ENCODE measurements at places on chromosomes 3 and 15.

DNA sequence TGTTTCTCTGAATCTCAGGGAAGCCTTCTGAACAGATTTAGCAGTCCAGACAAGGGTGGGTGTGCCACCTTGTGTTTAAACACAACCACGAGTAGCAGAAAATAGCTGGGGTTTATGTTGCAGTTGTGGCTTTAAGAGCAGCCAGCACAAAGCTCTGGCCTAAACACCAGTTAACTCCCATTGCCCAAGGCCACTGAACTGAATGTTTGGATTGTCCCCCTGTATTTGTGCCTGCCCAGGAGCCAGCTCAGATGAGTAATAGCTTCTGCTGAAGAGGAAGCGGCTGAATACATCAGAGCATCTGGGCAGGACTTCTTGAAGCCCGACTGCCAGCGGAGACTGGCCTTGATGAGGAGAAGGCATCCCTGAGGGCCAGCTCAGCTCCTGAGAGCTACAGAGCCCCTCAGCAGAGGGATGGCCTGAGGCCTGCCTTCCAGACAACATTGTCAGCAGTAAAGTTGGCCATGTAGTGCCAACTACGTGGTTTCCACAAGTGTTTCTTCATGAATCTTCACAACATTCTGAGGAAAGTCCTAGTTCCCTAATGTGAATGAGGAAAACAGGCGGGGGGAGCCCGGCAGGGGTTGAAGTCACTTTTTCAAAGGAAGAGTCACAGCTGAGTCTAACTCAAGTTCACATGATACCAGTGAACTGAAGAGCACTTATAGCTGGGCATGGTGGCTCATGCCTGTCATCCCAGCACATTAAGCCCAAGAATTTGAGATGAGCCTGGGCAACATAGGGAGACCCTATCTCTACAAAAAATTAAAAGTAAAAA is 65.8 kb upstream of the ZBTB38 start:
- no peak for DNase-seq

DNA sequence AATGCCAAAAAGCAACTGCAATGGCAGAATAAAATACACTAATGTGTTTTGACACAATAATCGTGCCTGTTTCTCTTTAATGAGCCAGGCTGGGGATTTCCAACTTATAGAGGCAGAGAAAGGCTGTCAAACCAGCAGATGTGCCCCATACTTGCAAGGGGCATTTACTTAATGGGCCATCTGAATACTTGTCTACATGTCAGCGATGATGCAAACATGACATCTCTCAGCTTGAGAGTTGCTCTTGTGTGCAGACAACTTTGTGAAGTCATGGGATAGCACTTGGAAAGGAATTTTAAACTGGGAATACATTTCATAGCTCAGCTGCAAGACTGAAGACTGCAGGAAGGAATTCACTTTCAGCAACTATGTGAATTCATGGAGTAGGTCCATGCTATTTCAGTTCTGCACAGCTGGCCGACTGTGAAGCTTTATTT is 127.4 kb upstream of the ADAMTS9 start:
- no peak for DNase-seq

- DNase-seq, result no peak
Observed at GRCh38 chr3:113927556-113927955, 20.3 kb upstream of the ZDHHC23 start.

DNA sequence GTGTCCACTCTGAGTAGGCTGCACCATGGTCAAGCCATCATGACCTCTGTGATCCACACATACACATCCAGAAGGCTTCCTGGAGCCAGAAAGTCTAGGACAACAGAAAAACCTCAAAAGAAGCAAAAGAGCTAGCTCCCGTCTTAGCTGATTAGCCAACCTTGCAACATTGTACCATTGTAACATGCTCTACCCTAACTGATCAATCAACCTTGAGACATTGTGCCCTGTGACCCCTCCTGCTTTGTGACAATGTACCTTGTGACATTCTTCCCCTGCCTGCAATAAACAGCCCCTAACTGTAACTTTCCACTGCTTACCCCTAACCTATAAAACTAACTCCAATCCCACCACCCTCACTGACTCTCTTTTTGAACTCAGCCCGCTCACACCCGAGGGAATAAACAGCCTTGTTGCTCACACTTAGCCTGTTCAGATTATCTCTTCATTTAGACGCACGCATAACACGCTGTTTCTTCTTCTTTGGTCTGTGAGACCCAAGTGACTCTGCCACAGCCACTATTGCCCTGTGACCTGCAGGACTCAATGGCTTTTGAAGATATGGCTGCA is 1104.6 kb downstream of the OTOL1 start:
- DNase-seq, result no peak

GRCh38 chr15:34793071-34793470 is 2.3 kb downstream of the ACTC1 start:
- no peak for DNase-seq

DNA sequence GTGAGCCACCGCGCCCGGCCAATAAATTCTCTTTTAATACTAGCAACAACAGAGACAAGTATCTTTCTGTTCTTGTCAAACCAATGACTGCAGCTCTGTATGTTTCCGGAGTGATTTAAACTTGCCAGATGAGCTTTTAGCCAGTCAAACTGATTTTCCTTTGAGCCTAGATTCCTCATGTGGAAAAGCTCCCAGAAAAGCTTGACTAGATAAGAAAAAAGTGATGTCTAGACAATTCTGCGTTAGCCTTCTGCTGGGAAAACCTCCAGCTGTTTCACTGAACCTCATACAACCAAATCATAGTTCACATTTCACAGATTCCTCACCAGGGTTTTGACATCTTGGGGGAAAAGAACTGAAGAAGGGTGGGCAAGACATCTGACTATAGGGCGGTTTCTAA is 78.6 kb downstream of the MAGI1 start:
- DNase-seq, result no peak

GRCh38 chr3:38542401-38543298 is 46.5 kb downstream of the EXOG start:
- DNase-seq, result no peak

DNA sequence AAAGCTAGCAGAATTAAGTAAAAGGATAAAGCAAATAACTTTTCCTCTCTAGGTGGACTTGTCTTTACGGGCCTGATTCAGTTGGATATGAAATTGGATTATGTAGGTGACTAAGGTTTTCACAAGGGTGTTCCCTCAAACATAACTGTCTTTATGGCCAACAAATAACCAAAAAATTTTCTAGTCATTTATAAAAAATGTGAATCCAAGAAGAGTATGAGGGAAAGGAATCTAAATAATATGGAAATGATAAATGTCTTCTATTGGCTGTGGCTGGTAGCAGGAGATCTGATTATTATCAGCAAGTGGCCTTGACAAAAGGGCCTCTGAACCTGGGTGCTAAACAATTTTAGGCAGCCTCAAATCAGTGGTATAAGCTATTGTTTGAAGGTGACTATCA is 594.0 kb upstream of the UBE2E2 start:
- no peak for DNase-seq

GRCh38 chr15:90232941-90233386 is 777 bp downstream of the CIB1 start:
- no peak for DNase-seq

GRCh38 chr3:34807611-34808010 is 831.7 kb upstream of the ARPP21 start:
- DNase-seq, result no peak

DNA sequence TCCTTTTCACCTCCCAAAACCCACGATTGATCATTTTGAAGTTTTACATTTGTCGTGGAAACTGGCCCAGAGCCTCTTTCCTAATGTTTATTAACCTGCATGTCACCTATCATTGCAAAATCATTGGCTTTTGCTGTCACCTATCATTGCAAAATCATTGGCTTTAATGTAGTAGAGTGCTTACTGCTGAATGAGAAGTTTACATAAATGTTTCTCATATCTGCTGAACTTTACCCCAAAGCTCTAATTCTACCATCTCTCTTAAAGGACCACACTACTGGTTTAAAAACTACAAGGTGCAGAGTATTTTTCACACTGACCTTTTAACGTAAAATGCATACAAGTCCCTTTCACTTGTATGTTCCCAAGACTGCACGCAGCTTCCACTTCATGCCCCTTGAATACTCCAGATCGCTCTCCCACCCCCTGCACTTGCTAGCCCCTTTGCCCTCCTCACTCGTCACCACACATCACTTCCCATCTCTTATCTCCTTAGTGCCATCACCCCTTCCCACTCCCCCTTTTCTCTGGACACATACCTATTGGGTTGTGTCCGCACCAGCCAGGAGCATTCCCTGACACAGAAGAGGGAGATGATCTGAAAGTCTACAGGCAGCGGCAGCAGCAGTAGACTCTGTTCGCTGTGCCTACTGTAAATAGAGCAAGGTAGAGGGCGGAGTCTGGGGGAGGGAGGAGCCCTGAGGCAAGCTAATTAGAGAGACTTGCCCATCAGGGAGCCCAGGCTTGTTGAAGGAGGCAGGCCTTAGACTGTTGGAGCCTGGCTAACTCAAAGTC is 30.2 kb upstream of the ATOSA start:
- DNase-seq, result no peak

- DNase-seq, result no peak
Observed at GRCh38 chr3:105293441-105293840, 73.3 kb upstream of the ALCAM start.

DNA sequence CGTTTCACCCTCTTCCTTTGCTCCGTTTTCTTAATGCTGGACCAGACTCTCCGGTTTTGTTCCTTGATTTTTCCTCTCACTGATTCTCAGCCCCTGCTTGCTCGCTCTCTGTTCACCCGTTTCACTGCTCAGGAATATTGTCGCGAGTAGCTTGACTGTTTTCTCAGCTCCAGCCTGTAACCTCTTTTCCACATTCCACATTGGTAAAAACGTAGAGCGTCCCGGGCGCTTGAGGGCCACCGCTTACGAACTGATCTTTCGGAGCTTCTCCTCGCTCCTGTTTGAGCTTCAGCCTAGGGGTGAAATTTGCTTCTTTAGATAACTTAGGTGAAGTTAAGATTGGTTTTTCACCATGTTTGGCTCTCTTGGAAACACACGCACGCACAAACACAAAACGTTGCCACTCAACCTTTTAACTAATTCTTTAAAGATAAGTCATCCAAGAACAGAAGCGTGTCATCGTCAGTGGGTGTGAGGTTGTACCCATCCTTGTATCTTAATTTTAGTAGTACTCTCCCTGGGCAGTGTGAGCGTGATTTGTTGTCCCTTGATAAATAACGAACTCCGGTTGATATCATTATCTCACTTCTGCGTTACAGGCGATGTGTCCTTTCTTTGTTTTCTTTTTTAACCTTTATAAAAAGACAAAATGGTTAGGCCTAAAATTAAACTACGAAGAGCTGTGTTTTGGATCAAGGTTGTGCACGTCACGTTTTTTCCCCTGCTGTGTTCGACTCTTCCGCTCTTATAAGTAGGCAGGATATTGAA is 1.0 kb downstream of the PAK2 start:
- DNase-seq, result peak; percentile 66

GRCh38 chr15:89578146-89578545 is 2.9 kb downstream of the TICRR start:
- DNase-seq, result no peak

GRCh38 chr15:89141885-89142284 is 53.6 kb downstream of the ABHD2 start:
- DNase-seq, result no peak

DNA sequence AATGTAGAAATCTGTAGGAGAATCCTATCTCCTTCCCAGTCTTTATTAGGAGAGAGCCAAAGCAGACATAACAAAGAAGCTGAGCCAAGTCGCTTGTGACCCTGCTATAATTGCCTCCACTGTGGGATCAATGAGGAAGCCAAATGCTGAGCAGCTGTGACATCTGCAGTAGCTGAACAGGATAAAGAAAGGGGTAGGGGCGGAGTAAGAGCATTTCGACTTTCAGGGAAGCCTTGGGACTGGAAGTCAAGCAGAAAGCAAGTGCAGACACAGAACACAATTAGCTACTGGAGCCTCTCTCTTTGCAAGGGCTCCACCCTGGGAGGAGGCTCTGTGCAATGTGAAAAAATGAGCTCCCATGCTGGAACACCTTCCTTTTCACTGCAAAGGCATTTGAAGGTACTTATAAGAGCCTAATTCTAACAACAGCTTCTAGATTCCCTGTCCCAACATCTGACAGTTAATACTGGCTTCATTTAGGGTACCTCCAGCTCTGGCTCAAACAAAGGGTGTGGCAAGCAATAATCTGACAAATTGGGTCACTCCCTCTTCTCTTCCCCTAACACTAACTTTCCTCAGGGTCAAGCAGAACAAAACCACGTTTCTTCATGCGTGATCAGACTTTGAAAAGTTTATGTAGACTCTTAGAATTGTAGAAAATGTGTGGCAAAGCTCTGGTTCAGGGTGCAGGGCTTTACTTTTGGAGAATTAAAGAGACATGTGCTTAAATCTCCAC is 166.4 kb downstream of the CADPS start:
- no peak for DNase-seq

GRCh38 chr3:10194328-10195071 is 29.8 kb downstream of the IRAK2 start:
- peak; percentile 73 for DNase-seq

- no peak for DNase-seq
Observed at GRCh38 chr15:54288049-54288448, 309.8 kb downstream of the UNC13C start.

DNA sequence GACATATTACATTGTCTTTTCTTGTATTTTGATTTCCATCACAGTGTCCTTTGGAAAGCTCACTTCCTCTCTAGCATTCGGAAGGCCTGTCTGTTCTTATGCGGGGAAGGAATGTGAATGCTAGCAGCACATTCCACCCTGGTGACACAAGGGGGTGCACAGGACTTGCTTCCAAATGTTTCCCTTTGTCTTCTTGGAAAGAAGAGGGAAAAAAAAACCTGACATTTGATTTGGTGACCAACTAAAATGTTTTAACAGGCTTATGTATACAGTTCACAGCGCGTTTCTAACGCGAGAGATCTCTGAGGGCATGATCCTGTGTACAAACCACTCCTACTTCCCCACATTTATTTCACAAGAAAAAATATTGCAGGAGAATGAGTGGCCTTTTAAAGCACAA is 107.6 kb upstream of the FXR1 start:
- DNase-seq, result no peak

- DNase-seq, result no peak
Observed at GRCh38 chr15:42157981-42158765, 1.7 kb upstream of the PLA2G4F start.

DNA sequence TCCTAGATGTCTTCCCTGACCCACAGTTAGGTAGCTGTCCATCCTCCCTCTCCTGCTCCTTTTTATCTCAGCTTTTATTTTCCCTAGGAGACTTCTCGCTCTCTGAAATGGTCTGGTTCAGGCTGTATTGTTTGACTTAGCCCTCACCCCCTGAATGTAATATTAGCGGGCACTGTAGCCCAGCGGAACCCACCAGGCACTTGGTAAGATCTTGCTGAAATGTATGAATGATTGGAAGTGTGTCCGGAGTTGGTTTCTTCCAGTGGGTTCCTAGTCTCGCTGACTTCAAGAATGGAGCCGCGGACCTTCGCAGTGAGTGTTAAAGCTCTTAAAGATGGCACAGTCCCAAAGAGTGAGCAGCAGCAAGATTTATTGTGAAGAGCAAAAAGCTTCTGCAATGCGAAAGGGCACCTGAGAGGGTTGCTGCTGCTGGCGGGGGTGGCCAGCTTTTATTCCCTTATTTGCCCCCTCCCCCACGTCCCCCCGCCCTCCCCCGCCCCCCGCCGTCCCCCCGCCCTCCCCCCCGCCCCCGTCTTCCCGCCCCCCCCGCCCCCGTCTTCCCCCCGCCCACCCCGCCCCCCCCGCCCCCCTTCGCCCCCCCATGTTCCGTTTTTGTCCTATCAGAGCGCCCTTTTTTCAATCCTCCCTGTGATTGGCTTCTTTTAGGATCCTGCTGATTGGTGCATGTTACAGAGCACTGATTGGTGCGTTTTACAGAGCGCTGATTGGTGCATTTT is 694 bp upstream of the EEFSEC start:
- no peak for DNase-seq

- no peak for DNase-seq
Observed at GRCh38 chr3:134978658-134979057, 183.6 kb downstream of the EPHB1 start.

GRCh38 chr3:18216996-18217395 is 208.1 kb downstream of the SATB1 start:
- DNase-seq, result no peak

Measured in activated CD4-positive, alpha-beta memory T cell treated with anti-CD3 and anti-CD28 coated beads for 36 hours (primary cell).